ENCODE measurements at places on chromosomes 7 and 10. TPM values are rescaled to one million over a fixed set of nuclear protein-coding genes. Genes with fewer than 3 reads are reported as not detected.

The HYAL4 gene
- total RNA-seq: not detected

The PTPRE gene
- 26.7 TPM for total RNA-seq

GRCh38 chr10:28008054-28008453 lies 9.2 kb upstream of the ODAD2 start:
- DNase-seq: no peak
- no peak overlapping the region for H3K27ac ChIP-seq
- H3K27me3 ChIP-seq: peaks cover 59% of the 10 kb centered on the region
- H3K4me1 ChIP-seq: peaks cover 3% of the 10 kb centered on the region
- no peak overlapping the region for H3K4me3 ChIP-seq

DNA sequence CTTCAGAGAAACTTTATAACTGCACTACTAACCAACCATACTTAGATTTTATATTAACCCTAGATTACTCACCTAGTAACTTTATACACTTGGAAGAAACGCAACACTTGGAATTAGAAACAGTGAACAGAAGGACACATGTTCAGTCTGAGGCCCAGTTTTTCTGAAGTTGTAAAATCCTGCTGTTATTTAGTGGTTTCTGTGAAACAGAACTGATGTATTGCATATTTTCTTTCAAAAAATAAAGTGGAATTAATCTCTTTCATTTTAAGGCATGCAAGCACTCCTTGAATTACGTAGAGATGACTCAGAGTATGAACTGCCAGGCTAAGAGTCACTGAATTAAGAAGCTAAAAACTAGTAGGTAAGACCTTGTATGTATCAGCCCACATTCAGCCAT lies 215.8 kb downstream of the SKAP2 start:
- H3K27ac ChIP-seq: no peak overlapping the region
- no peaks in the 10 kb centered on the region for H3K36me3 ChIP-seq
- H3K4me3 ChIP-seq: no peak overlapping the region
- peaks cover 9% of the 10 kb centered on the region for H3K27me3 ChIP-seq

DNA sequence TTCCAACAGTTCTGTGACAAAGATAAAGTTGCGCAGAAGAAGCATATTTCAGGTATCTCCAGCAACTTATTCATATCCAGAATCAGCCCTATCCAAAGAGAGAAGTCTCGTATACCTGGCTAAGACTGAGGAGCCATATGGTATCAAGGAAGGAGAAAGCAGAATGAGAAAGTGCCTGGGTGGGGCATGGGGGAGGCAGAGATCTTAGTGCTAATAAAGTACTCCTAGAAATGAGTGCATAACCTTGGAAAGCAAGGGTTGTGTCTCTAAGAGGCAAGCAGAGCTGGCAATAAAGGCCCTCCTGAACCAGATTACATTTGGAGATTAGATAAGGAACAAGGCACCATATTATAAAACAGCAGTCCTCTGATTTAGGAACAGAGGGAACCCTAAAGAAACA lies 12.7 kb downstream of the TASOR2 start:
- H3K4me1 ChIP-seq: peaks cover 49% of the 10 kb centered on the region
- no peak overlapping the region for H3K27ac ChIP-seq
- H3K4me3 ChIP-seq: no peak overlapping the region
- no peaks in the 10 kb centered on the region for H3K27me3 ChIP-seq
- no peak for DNase-seq
- peaks cover 15% of the 10 kb centered on the region for H3K36me3 ChIP-seq

DNA sequence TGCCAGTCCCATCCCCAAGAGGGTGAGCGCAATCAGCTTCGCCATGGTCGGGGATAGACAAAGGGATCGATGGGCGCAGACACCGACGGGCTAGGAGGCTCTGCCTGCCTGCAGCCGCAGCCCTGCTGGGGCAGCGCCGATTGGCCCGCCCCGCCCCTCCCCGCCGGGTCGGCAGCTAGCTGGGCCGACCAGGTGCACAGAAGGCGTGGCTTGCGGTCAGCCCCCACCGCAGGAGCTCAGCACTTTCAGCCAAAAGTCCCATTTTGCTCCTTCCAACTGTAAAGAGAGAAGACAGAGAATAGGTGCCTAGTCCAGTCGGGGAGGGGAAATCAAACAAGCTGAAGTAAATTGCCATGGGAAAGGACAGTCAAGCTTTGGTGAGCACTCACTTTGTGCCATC lies at the start of gene PON1:
PON1 (minus strand) TSS at position 102 of the 400 bp plus-strand sequence; CDS start at position 45, 57 bp downstream.
- H3K4me3 ChIP-seq: no peak within 1 kb of the TSS
- H3K36me3 ChIP-seq: peaks cover 2% of the 10 kb centered on the region
- DNase-seq: peak; percentile 22
- H3K27ac ChIP-seq: no peak within 1 kb of the TSS
- peaks cover 19% of the 10 kb centered on the region for H3K27me3 ChIP-seq
- H3K4me1 ChIP-seq: peaks cover 7% of the 10 kb centered on the region

GRCh38 chr7:157537056-157537455 lies 200.3 kb downstream of the DNAJB6 start:
- no peaks in the 10 kb centered on the region for H3K36me3 ChIP-seq
- no peak for DNase-seq
- no peaks in the 10 kb centered on the region for H3K27me3 ChIP-seq
- no peak overlapping the region for H3K4me3 ChIP-seq

DNA sequence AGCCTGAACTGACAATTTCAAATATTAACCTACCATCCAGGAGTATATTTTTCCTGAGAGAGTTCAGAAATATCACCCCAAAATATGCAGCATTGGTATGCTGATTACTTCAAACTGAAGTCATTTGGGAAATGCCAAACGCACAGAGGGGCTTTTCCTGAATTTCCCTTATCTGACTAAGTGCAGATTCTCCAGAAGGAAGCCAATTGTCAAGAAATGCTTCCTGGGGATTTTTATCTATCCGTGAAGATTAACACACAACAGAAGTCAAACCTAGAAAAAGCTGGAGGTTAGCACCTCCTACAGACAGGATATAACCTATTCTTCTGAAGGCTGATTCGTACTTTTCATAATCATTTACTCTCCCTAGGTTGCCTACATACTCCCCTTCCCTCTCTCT lies 91.0 kb downstream of the AKR1D1 start:
- DNase-seq: no peak
- H3K27ac ChIP-seq: no peak overlapping the region
- H3K4me3 ChIP-seq: no peak overlapping the region
- H3K4me1 ChIP-seq: peaks cover 16% of the 10 kb centered on the region

GRCh38 chr10:91787810-91788209 lies 10.4 kb upstream of the TNKS2 start:
- H3K27ac ChIP-seq: no peak overlapping the region
- no peak for DNase-seq
- H3K27me3 ChIP-seq: peaks cover 9% of the 10 kb centered on the region
- H3K36me3 ChIP-seq: no peaks in the 10 kb centered on the region
- no peak overlapping the region for H3K4me3 ChIP-seq
- H3K4me1 ChIP-seq: no peaks in the 10 kb centered on the region

- no peak overlapping the region for H3K4me3 ChIP-seq
- no peak for DNase-seq
- H3K27me3 ChIP-seq: peaks cover 4% of the 10 kb centered on the region
- H3K27ac ChIP-seq: no peak overlapping the region
- no peaks in the 10 kb centered on the region for H3K36me3 ChIP-seq
These were observed 84.5 kb upstream of the WNT16 start for GRCh38 chr7:121244120-121244870.

GRCh38 chr7:6448943-6449543 lies 1.3 kb upstream of the DAGLB start:
- H3K4me3 ChIP-seq: peak overlapping the region; percentile 63
- H3K27me3 ChIP-seq: no peaks in the 10 kb centered on the region
- DNase-seq: peak; percentile 4
